Activated CD8-positive, alpha-beta memory T cell treated with anti-CD3 and anti-CD28 coated beads, Interleukin-2, amount 50 U/mL, for 48 hours (primary cell): ENCODE measurements at places on chromosomes 7 and 10.
A peak's percentile ranks its signal among the peaks of the same experiment; 100 is the strongest.

DNA sequence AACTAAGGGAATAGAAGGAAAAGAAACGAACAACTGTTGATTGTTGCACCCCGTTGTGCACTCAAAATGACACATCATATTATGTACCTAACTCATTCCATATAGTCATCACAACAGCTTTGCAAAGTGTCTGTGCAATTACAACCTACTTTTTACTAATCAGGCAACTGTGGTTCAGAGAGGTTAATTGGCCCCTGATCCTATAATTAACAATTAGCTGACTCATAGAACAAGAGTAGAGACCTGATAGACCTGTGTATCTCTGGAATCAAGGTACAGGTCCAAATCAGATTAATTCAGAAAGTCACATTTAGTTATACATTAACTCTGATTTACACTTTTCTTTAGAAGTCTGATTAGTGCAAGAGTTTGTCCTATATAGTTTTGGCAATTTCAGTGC, 122.5 kb upstream of the CDK13 start:
- no peak for DNase-seq

- DNase-seq: no peak
Observed at GRCh38 chr7:29370531-29371314, 176.1 kb downstream of the CHN2 start.

GRCh38 chr10:95832216-95833041, 75.3 kb upstream of the CC2D2B start:
- no peak for DNase-seq

- no peak for DNase-seq
Observed at GRCh38 chr10:18738835-18739234, 79.6 kb downstream of the ARL5B start.

DNA sequence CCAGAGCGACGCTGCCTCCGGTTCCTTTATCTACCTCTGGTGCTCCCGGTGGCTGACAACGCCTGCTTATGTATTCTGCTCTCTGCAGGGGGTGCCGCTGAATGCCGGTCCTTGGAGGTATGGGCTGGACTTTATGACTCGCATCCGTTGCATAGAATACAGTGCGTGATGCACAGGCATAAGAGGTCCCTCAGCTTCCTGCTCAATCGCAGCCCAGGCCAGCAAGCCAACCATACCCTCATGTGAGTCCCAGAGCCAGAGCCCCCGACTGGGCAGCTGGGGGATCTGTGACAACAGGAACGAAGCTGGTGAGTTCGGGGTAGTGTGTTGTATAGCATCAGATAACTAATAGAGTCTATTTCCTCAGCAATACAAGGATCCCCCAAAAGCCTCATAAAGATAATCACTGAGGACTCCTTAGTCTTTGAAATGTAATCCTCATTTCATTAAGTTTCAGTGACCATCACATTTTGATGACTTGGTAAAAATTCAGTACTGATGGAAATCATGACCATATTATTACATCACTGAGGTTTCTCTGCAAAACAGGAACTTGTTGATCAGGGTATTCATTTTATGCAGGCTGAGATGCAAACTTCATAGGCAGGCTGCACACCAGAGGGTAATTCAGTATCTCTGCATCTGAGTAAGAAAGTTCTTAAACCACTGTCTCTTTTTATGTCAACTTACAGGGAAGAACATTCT, 607.8 kb downstream of the PTPRN2 start:
- DNase-seq: no peak

- DNase-seq: no peak
Observed at GRCh38 chr10:90804354-90804753, 53.5 kb downstream of the HTR7 start.

- no peak for DNase-seq
Observed at GRCh38 chr10:50470798-50471582, 152.8 kb downstream of the SGMS1 start.

- no peak for DNase-seq
Observed at GRCh38 chr10:13399752-13400151, 51.7 kb upstream of the SEPHS1 start.

GRCh38 chr7:22438994-22439393, 61.0 kb downstream of the STEAP1B start:
- no peak for DNase-seq

GRCh38 chr10:126597211-126597610, 73.3 kb downstream of the C10orf90 start:
- no peak for DNase-seq

- no peak for DNase-seq
Observed at GRCh38 chr7:40147371-40148246, 12.8 kb downstream of the SUGCT start.

- no peak for DNase-seq
Observed at GRCh38 chr10:46558392-46559185, 2.1 kb upstream of the GPRIN2 start.

- DNase-seq: no peak
Observed at GRCh38 chr10:46092524-46093081, 46.5 kb upstream of the MSMB start.

GRCh38 chr7:28530175-28530802, 118.0 kb downstream of the CREB5 start:
- DNase-seq: no peak

DNA sequence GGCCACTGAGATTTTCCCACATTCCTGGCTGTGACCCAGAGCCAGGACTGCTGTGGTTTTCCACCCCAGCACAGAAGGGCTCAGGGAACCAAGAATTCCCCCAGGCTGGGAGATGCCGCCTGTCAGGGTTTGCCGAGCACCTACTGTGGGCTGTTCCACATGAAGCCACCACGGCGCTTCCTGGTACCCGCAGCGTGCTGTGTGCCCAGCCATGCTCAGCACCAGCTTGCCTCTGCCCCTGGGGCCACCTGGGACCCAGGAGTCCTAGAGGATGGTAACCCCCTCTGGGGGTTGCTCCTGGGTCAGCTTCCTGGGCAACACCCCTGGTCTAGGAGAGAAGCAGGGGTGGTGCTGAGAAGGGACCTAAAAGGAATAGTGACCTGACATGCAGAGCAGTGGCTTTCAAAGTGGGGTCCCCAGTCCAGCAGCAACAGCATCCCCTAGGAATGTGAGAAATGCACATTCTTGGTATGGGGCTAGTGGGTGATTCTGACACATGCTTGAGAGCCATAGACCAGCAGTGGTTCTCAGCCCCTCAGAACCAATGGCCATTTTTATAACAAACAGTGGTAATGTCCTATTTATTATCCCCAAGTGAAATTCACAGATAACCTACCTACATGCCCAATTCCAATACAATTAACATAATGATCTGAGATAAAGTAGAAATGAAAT, 53.4 kb downstream of the TSPAN15 start:
- peak; percentile 40 for DNase-seq

- peak; percentile 75 for DNase-seq
Observed at GRCh38 chr7:7183061-7183837, 905 bp downstream of the C1GALT1 start.

GRCh38 chr10:119357412-119358151, 150.2 kb downstream of the GRK5 start:
- no peak for DNase-seq

DNA sequence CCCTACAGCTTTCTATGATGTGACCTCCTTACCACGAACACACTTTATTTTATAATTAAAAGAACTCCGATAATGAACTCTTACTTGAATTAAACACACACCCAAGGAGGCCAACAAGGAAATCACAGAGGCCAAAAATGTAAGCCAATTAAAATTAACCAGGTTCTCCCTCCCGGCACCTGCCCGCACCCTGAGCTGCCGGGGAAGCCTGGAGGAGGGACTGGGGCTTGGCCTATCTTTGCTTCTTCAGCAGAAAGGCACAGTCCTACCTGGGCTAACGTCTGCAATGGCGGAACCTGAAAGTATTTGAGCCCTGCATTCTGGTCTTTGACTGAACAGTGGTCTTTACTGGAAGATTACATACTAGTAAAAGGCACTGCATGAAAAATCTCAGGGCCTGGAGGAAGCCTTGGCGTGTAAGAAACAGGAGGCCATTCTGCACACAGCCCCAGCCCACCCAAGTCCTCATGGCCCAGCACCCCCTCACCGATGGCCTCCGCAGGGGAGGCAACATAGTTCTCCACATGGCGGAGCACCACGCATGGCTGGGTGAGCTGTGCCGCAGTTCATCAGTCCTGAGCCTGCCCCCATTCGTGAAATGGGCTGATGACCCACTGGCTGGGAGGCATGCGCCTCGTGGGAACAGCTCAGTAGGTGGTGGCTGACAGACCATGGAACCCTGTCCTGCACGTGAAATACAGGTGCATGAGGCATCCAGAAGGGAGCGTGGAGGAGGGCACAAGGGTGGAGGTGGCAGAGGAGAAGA, 173.8 kb downstream of the PARD3 start:
- no peak for DNase-seq

DNA sequence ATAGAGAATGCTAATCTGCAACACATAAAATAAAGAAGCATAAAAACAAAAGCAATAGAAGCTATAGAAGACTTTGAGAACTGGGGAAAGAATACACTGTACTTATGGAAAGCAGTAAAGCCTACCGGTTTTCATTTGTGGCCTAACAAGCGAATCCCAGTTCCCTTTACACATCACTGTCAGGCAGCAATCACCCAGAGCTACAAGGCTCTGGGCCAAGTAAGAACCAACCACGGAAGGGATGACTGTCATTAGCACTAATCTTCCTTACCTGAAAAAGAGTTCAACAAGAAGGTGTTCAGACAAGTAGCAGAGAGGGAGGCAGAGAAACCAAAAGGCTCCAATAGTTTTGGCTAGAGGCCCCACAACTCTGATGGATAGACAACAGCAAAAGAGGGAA, 15.0 kb downstream of the CCDC6 start:
- no peak for DNase-seq

DNA sequence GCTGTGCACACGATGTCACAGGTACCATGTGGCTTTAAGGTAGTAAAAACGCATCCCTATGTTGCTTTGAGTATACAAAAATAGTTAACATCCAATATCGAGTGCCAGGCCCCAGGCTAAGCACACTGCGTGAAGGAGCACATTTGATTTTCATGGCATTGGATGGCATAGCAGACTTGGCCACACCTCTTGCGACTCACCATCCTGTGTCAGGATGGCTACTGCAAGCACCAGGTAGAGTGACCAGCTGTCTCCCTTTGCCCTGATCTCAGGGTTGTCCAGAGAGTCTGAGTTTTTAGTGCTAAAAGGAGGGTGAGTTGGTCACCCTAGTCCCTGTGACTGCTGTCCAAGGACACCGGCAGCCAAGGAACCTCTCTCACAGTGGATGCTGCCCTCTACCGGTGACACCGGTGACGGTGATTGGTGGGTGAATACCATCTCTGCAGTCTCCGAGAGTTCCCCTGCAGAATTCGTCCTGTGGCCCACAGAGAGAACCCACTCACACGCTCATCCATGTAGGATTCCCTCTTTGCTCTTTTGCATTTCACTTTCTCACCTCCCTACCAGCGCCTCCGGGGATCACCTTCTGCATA, 76.1 kb downstream of the BICC1 start:
- no peak for DNase-seq

DNA sequence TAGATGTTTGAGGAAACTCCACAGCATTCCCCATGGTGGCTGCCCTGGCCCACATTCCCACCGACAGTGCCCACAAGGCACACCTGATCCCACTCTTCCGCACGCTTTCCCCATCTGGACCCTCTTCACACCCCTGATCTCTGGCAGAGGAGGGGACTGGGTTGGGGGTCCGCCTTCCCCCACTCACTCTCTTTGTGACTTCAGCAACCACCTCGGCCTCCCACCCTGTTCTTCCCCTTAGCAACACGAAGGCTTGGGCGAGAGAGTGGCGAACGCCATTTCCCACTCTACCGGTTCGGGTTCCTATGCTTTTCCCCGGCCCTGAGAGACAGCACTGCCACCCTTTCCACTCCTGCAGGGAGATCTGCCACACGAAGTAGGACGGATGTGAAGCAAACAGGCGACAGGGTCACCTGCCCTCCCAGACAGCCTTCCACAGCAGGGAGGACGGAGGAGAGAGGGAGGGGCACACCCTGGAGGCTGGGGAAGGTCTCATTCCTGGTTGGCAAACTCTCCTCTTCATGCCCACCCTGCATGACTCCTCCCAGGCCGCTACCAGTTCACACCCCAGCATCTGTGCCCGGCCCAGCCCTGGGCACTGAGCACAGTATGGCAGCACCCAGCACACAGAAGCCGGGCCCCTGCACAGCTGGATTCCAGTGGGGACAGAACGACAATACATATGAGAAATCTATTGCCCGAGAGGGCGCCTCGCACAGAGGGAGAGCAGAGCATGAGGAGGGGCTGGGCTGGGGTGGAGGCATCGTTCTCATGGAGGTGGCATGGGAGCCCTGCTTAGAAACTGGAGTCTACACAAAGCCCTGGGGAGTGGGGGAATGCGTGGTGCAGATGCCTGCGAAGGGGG, 93.5 kb downstream of the PAXIP1 start:
- DNase-seq: no peak

- no peak for DNase-seq
Observed at GRCh38 chr7:116337018-116337417, 126.7 kb downstream of the TES start.

DNA sequence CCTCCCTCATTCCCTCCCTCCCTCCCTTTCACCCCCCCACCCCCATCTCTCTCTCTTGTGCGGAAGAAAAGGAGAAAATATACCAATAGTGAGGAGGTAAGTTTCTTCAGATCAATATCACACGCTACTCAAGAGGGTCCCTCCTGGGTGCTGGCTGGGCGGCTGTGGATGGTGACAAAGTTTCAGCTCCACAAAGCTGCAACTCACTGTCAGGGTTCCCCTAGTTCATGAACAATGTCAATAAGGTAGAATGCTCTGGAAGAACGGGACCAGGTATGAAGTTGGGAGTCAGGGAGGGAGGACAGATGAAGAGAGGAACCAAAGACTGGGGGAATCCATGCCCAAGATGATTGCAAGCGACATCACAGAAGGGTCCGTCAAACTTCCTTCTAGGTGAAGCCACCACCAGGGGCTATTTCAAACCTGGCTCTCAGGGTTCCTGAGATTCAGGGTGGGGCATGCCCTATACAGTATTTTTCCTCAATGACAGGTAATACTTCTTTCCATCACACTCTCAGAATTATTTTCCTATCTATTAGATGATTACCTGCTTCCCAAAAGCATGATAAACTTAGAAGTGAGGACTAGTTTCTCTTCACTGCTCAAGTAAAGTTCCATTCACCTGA, 1.4 kb upstream of the PDE1C start:
- no peak for DNase-seq

- DNase-seq: no peak
Observed at GRCh38 chr10:101818872-101819633, 809 bp upstream of the OGA start.

DNA sequence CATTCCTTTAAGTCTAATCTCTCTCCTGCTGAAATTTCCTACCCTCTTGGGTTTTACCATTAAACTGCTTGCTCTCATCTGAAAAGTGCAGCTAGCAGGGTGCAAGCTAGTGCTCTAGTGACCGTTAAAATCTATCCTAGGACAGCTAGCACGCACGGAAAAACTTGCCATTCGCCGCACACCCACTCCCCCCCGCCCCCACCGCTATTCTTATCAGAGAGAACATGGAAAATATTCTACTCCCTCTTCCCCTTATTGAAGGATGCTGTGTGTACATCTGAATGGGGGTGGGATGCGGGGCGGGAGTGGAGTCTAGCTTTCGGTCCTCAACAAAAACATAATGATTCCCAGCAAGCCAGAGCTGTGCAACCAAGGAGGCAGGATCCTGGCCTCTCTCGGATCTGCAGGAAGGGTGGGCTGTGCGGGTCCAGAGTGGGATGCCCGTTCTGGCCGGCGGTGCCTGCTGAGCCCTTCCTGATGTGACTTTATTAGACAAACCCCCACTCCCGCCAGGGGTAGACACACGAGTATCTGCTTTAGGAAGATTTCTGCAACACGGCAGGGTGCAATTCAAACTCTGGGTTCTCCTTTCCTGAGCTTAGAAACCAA, 1.1 kb upstream of the ADRA2A start:
- no peak for DNase-seq
